ENCODE measurements at places on chromosomes 7 and 10.
A peak's percentile ranks its signal among the peaks of the same experiment; 100 is the strongest.

DNA sequence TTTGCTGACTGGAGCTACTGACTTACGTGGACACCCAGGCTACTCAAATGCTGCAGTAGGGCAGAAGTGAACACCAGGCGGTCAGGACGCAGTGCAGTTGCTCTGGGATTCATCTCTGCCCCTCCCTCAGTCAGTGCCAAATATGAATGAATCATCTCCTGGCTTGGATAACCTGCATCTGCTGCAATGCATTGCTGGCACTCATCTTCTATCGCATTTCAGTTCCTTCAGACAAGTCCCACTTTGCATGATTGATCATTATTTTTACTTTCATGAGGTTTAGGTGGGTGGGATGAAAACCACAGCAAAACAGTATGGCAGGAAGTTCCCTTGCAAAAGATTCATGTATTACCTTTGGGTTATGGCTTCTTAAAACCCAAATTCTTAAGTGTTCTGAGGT is 224.6 kb upstream of the NRP1 start:
- DNase-seq, result no peak

DNA sequence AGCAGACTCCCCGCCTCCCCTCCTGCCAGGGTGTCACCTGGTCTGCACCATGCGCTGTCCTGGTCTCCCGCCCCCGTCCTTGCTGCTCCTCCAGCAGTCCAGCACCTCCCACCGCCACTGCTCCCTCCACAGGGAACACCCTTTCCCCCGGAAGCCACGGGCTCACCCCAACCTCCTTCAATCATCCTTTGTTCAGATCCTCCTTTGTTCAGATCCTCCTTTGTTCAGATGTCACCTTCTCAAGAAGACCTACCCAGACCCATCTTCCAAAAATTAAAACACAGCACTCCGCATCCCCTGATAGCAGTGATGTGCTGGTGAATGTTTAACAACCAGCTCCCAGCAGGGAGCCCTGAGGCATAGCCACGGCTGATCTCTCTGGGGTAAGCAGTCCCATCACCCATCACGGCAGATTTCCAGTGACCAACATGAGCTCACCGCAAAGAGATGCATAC is 237.7 kb downstream of the USP6NL start:
- peak; percentile 6 for DNase-seq

- DNase-seq, result no peak
These were observed 13.6 kb downstream of the CFTR start for GRCh38 chr7:117493460-117493859.

DNA sequence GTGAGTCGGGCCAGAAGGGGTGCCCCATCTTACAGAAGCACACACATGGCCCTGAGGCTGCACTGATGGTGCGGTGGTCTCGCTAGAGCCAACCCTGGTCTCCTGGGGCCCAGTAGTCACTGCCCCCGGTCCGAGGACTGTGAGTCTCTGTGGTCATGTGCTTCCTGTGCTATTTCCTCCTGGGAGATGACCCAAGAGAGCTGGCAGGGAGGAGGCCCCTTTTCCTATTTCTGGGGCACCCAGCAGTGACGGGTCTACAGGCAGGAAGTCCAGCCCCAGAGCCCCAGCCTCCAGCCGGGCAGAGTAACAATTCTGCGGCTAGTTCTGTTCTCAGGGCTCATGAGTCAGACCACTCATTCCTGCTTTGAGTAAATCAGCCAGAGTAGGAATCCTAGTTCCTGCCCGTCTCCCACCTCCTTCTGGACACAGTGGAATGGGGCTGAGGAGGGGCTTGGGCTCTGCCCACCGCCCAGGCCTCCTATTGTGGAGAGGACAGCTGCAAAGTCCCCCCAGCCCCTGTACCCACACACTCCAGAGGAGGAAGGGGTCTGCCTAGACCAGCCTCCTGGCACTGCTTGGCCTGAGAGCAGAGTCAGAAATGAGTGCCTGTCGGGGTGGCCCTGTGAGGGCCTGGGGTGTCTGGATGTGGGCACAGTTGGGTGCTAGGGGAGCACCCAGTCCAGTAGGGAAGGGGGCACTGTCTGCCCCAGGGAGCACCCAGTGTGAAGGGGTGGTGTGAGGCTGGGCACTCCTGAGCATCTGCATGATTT is 80.5 kb upstream of the PPIF start:
- no peak for DNase-seq

DNA sequence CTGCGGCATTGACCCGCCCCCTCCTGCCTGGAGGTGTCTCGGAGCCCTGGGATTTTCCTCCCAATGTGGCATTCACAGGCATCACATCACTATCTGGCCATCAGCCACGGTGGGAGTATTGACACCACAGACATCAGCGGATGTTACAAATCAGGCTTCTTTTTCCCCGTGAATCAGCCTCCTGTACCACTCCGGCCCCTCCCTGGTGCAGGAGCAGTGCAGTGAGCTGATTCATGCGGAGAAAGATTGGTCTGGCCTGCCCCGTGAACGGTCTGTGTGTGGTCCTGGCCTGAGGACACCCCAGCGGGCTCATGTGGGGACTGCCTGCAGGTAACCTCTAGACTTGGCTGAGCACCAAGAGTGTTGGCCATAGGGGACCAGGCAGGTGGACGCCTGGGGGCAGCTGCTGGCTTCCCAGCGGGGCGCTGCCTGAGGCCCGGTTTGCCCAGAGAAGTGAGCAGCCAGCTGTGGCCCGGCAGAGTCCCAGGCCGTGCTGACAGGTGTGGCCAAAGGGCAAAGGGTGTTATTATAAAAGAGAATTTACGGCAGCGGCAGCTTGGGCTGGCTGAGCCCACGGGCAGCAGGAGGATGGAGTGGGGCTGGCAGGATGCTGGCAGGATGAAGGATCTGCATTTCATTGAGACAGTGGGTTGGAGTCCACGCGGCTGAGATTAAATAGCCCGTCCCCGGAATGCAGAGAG is 32.1 kb upstream of the GNA12 start:
- DNase-seq, result no peak

DNA sequence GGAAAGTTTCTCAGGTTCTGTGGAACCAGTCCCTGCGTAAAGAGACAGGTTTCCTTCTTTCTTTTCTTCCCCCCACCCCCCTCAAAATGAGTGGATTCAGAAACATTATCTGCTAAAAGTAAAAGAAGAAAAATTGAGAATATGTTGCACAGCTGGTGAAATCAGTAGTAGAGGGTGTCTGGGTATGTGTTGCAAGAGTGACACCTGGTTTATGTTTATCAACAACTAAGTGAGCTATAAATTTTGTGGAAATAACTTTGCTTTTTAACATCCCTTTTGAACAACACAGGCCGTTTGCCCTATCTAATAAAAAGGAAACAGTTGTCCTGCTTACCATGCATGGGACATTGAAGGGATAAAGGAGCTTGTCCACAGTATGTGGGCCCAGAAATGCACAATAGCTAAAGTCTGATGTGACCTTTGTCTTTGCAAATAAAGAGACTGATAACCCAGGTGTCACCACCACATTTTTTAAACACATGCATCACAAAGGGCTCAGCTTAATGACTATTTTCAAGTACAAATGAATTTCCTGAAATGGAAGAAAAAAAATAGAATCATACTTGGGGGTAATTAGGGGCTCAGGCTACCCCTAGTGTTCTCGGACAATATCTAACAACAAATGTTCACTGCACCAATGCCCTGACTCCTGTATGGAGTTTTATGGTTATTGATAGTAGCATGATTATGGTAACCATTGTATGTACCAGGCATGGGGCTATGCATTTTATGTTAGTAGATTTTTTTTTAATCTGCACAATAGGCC is 221.7 kb upstream of the TCF7L2 start:
- no peak for DNase-seq

- DNase-seq, result no peak
These were observed 257.4 kb downstream of the ZMYND11 start for GRCh38 chr10:392705-393037.

GRCh38 chr7:26478550-26478949 is 186.9 kb downstream of the SNX10 start:
- no peak for DNase-seq

GRCh38 chr10:110842326-110842904 is 29.3 kb upstream of the PDCD4 start:
- no peak for DNase-seq

DNA sequence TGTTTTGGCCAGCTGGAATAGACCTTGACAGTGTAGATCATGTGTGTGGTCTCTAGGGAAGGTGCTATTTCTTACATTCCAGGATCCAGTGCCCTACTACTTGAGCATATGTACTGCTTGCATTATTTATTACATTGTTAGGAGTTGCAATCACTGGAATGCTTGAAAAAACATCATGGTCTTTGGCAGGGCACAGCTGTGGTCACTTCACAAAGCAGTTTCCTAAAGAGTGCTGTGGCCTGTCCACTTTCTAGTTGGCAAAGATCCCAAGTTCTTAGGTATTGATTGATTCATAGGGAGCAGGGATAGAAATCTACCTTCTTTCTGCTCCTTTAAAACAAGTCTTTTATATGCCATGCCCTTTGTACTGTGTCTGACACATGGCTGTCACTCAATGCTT is 4.6 kb downstream of the C7orf25 start:
- DNase-seq, result no peak

GRCh38 chr10:29174389-29174788 is 114.5 kb upstream of the LYZL1 start:
- DNase-seq, result no peak

- DNase-seq, result no peak
These were observed 5.9 kb downstream of the ZNF33A start for GRCh38 chr10:38016354-38016753.

GRCh38 chr10:113278664-113279063 is 274.2 kb upstream of the HABP2 start:
- DNase-seq, result no peak

DNA sequence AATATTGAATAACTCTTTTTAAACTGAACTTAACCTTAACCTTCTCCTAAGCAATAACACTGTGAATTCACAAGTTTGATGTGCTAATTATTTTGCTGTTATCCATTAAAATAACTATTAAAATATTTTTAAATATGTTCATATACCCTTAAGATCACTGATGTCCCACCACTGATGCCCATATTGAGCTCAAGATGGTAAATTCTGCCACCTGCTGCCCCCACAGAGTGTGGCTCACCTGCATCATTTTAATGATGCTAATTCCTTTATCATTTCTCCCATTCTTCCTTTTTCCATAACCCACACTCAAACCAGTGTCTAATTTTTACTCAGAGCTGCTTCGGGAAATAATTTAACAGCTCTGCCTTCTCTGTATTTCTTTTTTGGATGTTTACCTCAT is 82.3 kb upstream of the ARID5B start:
- DNase-seq, result no peak

DNA sequence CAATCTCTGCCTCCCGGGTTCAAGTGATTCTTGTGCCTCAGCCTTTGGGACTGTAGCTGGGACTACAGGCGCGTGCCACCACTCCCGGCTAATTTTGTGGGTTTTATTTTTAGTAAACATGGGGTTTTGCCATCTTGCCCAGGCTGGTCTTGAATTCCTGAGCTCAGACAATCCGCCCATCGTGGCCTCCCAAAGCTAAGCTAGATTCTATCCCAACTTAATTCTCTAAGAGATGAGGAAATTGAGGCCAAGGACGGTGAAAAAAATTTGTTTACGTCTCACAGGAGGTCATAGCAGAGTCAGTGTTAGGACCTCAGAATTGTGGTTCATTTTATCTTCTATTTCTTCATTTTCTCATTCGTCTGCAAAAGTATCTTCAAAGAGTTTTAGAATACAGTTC is 6.1 kb downstream of the CCAR1 start:
- DNase-seq, result no peak

DNA sequence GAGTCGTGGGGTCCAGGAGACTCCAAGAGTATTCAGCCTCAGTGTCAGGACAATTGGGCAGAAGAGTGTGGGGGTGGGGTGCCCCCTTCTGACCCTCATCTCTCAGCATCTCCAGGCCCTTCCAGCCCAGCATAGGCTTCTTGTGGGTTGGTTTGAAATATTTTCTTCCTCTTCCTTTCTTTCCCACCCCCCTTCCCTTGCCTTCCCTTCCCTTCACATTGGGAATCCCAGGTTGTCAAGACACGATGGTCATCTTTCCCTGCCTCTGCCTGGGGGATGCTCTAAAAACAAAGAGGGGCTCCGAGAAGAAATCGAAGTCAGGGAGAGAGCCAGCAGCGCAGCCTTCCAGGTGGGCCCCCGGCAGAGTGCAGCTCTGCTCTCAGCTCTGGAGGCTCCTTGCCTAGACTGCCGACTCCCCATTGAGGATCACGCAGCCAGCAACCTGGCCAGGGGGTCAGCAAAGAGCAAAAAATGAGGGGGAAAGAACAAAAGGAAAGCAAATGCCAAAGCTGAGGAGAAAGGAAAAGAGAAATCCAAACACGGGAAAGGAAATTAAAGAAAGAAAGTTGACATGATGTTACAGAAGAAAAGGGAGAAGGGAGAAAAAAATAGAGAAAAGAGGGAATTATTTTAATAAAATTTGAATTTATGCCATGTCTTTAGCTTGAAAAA is 1.5 kb downstream of the PAX2 start:
- DNase-seq, result no peak

DNA sequence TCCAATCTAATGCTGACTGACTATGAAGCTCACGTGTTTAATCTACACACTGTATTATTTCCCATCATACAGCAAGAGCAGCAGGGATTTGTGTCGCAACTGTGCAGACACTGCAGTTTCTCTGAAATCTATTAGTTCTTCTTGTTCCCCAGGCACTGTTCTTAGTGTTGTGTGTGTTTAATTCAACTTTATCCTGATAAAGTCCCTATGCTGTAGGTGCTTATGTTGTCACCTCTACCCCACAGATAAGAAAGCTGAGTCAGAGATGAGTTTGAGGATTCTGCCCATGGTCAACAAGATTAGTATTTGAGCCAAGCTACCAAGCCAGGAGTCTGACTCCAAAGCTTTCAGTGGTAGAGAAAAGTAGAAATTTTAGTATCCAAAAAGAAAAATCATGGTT is 22.5 kb upstream of the EPHB6 start:
- no peak for DNase-seq

- DNase-seq, result no peak
These were observed 40.0 kb downstream of the ZNF438 start for GRCh38 chr10:30991647-30992011.

GRCh38 chr7:37730501-37730900 is 46.9 kb downstream of the GPR141 start:
- DNase-seq, result no peak

GRCh38 chr10:6314620-6315205 is 112.0 kb downstream of the PFKFB3 start:
- no peak for DNase-seq

GRCh38 chr7:115271332-115272235 is 349.7 kb downstream of the MDFIC start:
- DNase-seq, result no peak

GRCh38 chr10:60950300-60950699 is 6.3 kb upstream of the RHOBTB1 start:
- DNase-seq, result no peak

Data from NCI-H1417 (cell line).